NB4 (cell line): ENCODE measurements at places on chromosomes 6 and 20.

DNA sequence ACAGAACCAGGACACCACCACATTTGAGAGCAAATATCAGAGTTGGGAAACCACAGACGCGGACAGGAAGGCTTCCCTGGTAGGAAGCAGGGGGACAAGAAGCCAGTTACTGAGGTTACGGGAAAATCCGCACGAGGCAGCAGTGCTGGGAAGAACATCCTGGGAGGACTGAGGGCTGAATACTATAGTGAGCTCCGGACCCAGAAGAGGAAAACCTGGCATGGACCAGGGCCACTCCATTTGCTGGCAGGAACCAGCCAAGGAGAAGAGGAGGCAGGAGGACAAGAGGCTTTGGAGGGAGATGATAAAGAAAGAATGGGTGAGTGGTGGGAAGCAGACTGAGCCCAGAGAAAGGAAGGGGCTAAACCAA lies 6.1 kb upstream of the DSN1 start:
- no peak for DNase-seq

GRCh38 chr6:2715737-2716136 lies 35.0 kb downstream of the MYLK4 start:
- no peak for DNase-seq

DNA sequence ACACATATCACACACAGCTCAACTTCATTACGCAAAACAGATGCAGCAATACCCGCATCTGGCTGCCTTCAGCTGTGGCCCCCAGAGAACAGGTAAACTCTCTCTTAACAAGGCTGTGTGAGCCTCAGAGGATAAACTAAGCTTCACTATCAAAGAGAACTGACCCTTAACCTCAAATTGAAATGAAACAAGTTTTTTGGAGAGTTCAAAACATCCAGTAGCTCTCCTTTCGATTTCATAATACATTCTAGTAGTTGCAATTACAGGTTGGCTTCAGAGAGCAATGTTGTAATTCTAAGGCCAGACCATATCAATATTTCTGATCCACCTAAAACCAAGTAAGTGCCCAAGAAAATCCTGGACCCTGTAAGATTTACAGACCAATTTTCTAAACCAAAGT lies 113.5 kb downstream of the FAXC start:
- DNase-seq: no peak

DNA sequence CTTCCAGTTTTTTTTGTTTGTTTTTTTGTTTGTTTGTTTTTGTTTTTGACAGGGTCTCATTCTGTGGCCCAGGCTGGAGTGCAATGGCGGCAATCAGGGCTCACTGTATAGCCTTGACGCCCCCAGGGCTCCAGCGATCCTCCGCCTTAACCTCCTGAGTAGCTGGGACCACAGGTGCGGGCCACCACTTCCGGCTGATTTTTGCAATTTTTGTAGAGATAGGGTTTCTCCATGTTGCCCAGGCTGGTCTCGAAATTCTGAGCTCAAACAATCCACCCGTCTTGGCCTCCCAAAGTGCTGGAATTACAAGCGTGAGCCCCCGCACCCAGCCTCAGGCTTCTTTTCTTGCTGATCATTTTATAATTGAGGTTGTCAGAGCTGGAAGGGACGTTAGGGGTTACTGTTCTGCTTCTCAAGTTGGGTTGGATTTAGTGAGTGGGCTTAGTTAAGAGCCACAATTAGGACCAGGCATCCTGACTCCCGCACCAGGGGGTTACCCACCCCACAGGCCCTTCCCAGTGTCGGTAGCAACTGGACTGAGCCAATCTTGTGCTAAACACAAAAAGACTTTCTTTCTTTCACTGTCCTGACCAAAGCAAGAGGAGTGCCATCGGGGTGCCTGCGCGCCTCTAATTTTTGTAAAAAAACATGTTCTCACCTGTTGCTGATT lies 13.1 kb upstream of the ZSCAN9 start:
- peak; percentile 52 for DNase-seq

DNA sequence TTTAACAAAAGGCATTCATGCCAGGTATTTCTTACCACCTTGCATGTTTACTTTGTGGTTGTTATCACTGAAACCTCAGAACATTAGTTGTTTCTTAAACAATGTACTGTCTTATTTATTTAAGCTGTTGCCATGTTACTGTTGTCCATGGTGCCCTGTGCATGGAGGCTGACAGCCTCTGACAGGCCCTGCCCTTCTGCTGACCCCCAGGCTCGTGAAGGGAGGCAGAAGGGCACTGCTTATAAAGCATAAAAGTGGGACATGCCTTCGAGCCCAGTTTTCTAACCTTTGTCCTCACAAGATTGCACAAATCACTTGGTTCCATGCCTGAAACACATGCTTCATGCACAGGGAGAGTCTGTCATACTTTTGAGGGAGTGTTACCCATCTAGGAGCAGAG lies 46.7 kb upstream of the CLIC5 start:
- DNase-seq: no peak

DNA sequence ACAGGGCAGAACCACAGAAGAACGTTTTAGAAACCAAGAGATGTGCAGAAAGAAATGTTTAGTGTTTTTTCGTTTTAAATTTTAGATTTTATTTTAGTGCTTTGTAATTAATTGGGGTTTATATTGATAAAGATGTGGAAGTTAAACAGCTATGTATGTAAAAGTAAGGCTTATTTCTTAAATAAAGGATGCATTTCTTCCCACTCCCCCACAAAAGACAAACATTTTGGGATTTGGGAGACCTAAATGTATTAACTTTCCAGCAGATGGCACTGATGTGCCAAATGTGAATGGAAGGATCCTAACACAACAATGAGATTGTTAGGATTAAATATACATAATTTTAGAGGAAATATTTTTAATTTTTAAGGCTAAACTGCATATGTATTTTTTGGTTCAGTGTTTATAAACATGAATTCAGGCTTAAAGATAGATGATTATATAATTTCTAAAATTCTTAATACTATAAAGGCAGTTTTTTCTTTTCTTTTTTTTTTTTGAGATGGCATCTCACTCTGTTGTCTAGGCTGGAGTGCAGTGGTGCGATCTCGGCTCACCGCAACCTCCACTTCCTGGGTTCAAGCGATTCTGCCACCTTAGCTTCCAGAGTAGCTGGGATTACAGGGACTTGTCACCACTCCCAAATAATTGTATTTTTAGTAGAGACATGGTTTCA lies 12.0 kb downstream of the PFDN4 start:
- DNase-seq: peak; percentile 31

- DNase-seq: peak; percentile 38
Measured at GRCh38 chr6:154367839-154368695, 11.5 kb upstream of the IPCEF1 start.

DNA sequence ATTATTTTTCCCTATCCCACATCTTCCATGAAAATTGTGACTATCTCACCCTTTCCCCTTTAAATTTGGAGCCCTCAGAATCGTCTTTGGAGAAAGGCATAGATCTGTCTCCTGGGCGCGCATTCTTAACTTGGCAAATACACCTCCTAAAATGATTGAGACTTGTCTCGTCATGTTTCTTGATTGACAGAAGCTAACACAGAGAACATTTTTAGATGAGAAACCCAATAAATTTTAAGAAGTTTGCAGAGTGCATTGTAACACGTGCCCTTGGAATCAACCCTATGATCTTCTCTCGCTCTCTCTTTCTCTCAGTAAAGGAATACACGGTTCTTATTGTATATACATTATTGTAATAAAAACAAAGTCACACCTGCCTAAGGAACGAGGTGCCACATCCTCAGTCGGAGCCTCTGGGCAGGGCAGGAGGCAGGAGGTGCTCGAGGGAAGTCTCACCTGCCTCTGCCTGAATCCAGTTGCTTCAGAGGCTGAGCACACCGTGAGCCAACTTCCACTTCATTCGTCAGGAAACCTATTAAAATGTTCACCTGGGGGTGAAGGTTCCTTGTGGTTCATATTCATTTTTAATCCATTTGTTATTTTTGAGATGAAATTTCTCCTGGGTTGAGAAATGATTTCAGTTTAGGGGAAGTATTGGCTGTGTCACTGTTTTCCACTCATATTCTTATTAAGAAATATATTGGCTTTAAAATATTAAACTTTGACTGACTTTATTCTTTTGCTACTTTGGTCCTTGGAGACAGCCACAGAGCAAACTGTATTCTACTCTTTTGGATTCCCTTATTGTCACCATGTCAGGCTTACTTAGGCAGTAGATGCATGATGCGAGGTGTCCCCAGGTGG lies 90.5 kb upstream of the THBS2 start:
- no peak for DNase-seq

DNA sequence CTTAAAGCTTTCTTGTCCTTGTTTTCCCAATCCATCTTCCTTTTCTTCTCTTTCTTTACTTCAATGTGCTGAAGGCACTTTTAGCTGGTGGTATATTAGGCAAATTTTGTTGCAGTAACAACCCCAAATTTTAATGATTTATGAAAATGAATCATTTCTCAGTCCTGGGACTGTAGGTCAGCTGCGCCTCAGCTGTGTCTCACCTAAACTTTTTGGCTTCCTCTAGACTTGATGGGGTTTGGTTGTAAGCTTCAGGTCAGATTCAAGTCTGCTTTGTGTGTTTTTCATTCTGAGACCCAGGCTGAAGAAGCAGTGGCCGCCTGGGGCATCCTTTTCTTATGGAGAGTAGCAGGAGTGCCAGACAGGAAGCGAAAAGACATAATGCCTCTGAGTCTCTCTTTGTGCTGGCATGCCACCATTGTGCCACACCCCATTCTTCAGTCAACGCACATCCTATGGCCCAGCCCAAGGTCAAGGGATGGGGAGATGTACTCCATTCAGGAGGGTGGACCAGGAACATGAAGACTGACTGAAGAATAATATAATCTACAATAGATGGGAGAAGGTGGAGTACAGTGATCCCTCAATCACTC lies 28.9 kb upstream of the CD83 start:
- no peak for DNase-seq

- no peak for DNase-seq
Measured at GRCh38 chr6:108134213-108134970, 31.4 kb upstream of the NR2E1 start.

GRCh38 chr20:62355516-62355877 lies 11.6 kb downstream of the LAMA5 start:
- DNase-seq: no peak

DNA sequence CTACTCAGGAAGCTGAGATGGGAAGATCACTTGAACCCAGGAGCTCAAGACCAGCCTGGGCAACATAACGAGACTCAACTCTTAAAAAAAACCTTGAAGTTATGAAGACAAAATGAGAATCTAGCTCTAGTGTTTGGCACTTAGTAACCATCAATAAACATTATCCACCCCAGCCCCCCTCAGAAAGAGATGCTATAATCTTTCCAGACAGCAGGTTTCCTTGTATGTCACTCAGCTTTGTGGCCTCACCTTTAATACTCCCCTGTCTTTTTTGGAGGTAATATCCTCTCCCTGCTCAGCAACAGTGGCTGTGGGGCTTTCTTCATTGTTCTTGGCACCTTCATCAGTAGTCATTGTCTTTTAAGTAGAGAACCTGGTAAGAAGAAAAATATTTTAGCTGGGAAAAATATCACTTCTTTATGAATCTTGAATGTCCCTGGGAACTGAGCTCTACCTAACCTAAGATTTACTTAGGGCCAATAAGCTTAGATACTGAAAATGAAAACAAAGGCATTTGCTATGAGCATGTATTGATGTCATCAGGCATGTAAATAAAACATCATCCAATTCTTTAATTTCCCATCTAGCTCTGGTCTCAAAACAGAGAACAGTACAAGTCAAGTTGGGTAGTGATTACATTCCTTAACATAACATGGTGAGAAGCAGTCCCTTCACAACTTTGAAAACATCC lies 46.1 kb downstream of the FKBP5 start:
- DNase-seq: no peak

GRCh38 chr6:81725127-81725526 lies 27.4 kb downstream of the TENT5A start:
- DNase-seq: no peak

DNA sequence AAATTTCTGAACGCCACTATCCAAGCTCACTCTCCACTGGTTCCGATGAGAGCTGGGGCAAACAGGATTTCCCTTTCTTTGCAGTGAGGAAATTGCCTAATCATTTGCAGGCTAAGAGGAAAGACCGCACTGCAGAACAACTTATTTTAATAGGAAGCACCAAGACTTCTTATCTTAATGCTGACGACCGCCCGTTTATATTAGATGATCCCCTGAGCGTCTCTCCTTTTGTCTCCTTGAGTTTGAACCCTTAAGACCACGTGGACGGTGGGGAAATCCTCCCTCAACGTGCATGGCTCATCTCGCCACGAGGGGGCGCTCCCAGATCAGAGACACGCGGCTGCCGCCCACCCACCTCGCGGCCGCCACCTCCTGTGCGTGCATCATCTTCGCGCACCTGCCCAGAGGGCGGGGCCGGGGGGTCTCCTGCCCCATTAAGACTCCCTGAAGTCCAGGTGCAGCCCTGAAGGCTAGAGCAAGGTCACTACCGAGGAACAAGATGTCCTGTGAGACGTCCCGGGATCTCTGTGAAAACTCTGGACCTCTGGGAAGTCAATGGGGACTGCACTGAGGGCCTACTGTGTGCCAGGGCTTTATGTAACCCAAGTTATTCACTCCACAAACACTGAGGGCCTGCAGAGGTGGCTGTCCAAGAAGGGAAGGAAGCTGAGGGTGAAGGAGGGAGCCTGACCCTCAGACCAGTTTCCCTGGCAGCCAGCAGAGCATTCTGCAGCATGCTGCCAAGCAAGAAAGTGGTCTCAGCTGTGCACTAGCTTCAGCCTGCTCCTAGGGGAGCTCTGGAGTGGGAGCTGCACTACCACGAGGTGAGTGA lies 28.1 kb downstream of the PDYN start:
- peak; percentile 87 for DNase-seq

- DNase-seq: no peak
Measured at GRCh38 chr20:21113697-21114096, 7.5 kb upstream of the LINC00237 start.

DNA sequence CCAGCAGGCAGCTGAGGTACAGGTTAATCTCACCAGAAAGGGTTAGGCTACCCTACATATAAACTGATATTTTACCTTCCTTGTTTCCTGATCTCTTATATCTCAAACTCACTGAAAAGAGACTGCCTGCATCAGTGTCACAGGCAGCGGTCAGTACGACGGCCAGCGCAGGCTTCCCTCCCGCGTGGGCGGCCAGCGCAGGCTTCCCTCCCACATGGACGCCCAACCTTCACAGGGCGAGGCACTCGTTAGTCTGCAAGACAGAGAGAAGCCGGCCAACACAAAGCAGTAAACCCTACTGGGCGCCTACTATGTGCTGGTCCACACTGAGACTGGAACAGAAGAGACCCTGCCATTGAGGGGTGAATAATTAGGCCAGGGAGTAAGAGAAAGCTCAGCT lies 33.0 kb downstream of the TTI1 start:
- no peak for DNase-seq

DNA sequence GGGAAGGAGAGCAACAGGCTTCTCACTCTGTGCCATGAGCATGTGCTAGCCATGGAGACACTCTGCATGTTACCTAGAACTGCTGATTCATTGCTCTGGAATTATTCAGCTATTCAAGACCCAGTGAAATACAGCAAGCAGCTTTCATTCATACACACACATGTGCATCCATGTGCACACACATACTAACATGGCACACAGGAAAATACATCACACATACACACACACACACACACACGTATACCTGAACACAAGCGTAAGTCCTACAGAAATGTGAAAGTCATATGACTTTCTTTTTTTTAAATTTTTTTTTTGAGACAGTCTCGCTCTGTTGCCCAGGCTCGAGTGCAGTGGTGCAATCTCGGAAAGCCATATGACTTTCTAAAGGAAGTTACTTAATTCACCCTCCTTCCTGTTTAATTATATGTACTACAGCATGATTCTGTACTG lies 108.2 kb upstream of the NFATC2 start:
- peak; percentile 58 for DNase-seq

- peak; percentile 82 for DNase-seq
Measured at GRCh38 chr6:90083891-90084290, 189.6 kb downstream of the GJA10 start.
